NCI-H1092 treated with DMSO at 0.1 percent for 48 hours (cell line): ENCODE measurements at places on chromosomes 2 and 18.

DNA sequence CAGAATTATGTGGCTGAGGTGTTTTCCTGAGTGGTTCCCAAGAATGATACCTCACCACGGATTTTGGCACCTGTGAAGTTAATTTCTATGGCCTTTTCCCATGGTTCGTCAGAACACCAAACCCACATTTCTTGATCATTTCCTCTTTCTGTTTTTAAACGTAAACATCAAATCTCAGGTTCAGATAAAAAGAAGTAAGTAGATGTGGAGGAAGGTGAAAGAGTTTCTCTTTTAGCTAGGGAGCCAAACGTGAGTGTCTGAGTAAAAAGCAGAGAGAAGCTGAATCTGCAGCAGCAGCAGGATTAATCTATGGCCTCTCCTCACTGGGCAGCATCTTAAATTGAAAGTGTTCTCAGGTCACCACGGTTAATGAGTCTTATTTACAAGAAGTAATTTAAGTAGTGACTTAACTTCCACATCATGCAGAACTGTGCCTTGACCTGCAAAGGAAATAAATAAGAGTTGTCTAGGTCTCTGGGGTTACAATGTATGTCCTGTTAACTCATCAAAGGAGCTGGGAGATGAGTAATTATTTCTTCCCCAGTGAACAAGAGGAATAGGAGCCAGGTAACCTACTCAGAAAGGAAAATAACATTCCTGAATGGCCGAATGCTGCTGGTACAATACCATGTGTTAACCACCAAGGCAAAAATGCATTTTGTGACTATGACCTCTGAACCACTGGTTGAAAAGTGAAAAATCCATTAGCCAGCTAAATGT, 139.6 kb upstream of the NETO1 start:
- no peak for DNase-seq

- no peak for DNase-seq
Observed at GRCh38 chr2:195520671-195521155, 136.3 kb upstream of the SLC39A10 start.

GRCh38 chr18:13222856-13223281, 4.3 kb downstream of the LDLRAD4 start:
- peak; percentile 88 for DNase-seq

DNA sequence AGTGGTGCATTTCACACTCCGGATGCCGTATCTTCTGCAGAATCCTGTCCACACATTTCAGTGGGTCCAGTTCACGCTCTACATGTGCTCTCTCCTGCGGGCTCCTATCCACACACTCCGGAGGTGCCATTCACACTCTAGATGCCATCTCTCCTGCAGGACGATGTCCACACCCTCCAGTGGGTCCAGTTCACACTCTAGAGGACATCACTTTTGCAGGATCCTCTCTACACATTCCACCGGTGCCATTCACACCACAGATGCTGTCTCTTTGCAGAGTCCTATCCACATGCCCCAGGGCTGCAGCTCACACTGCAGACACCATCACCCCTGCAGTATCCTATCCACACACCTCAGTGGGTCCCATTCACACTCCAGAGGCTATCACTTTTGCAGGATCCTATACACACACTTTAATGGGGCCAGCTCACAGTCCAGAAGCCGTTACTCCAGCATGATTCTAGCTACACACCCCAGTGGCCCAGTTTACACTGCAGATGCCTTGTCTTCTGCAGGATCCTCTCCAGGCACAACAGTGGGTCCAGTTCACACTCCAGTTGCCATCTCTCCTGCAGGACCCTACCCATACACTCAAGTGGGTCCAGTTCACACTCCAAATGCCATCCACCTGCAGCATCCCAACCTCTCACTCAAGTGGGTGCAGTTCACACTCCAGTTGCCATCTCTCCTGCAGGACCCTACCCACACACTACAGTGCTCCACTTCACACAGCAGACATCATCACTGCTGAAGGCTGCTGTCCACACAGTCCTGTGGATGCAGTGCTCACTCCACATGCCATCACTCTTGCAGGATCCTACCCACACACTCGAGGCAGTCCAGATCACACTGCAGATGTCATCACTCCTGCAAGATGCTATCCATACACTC, 2.1 kb upstream of the PXDN start:
- no peak for DNase-seq

- no peak for DNase-seq
Observed at GRCh38 chr18:54957996-54958395, 1.3 kb downstream of the CCDC68 start.

GRCh38 chr2:158815166-158815565, 20.0 kb downstream of the DAPL1 start:
- no peak for DNase-seq

DNA sequence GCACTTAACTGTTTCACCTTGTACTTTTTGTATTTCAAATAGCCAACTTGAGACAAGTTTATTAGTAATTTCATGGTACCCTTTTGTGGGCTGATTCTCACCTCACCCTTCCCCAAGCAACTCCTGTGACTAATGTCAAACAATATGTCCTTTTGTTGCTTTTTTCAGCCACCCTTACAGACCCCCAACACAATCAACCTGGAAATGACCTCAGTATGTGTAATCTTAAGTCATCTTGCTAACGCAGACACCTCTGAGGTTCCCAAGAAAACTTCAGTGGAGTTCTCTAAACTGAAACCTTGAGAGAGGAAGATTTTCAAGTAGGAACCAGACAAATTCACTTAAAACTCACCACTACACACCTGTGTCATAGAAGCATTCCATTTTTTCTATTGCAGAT, 69.5 kb downstream of the KYNU start:
- DNase-seq = no peak

DNA sequence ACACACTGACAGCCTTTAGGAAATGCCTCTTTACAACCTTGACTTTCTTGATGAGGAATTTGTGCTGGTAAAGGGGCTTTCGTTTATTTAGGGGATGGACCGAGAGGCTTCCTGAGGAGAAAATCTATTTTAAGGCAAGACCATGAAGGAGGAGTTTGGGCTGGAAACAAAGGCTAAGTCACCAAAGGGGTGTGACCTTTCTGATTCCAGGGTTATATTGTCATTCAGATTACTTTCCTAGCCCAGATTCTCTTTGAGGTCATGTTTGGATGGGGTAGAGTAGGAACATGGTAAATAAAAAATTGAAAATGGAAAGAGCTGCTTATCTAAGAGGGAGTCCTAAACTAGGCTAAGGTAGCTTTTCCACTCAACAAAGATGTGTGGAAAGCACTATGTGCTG, 77.1 kb upstream of the UGP2 start:
- no peak for DNase-seq
